ENCODE measurements at places on chromosomes 2 and 18. TPM values are rescaled to one million over a fixed set of nuclear protein-coding genes. Genes with fewer than 3 reads are reported as not detected.

FAM228A gene
- 0.24 TPM for total RNA-seq

CFAP65 gene
- 0.12 TPM for total RNA-seq

KCNG3 gene
- 0.57 TPM for total RNA-seq

ALPP gene
- 6.5 TPM for total RNA-seq

TRIM43B gene
- total RNA-seq = not detected

RABL2A gene
- total RNA-seq = 7.3 TPM

EPG5 gene
- total RNA-seq = 31.1 TPM

SLC9A4 gene
- 0.80 TPM for total RNA-seq

HOXD8 gene
- 1.3 TPM for total RNA-seq

ANKRD62 gene
- total RNA-seq = not detected

SLC11A1 gene
- 0.72 TPM for total RNA-seq

DNA sequence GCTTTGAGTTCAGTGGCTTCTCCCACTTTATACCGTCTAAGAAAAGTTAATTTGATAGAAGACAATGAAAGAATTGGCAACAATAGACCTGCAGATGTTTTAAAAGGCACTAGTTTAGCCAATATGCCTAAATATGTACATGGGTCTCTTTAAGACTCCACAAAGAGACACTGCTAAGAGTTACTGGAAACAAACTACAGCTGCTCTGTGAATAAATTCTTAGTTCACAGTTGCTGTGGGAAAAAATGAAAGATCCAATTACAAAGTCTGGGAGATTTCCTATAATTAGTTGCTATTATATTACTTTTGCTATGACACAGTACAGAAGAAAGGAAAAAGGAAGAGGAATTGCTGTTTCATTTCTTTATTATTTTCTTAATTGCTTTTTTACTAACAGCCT is 34.3 kb downstream of the SCN9A start:
- DNase-seq = no peak

- DNase-seq = no peak
Observed at GRCh38 chr2:129888461-129888860, 91.0 kb upstream of the RAB6C start.

- no peak for DNase-seq
Observed at GRCh38 chr18:75544496-75544895, 117.0 kb upstream of the SMIM21 start.

- DNase-seq = no peak
Observed at GRCh38 chr18:35905436-35905835, 67.0 kb upstream of the RMP24 start.

DNA sequence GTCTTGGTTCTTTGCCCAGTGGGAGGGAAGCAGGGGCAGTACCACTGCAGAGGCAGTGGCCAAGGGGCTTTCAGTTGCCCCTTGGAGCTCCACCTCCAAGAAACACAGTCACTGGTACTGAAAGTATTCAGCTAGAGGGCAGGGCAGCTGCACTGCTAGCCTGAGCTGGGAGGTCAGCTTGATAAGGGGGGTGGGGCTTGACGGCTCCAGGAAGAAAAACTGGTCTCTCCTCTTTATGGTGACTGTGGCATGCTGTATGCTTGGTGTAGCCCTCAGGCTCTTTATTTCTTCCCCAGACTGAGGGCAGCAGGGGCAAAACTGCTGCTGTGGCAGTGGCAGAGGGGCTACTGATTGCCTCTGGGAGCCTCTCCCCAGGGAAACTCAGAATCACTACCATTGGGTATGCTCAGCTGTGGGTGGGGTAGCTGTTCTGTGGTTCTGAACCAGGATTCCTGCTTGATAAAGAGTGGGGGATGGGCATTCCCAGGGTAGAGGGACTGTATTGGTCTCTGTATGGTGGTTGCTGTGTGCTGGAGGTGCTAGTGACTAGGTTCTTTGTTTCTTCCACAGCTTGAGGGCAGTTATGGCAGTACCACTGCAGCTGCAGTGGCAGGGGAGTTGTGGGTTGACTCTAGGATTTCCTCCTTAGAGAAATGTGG is 134.6 kb upstream of the SCN7A start:
- DNase-seq = no peak

GRCh38 chr2:196718419-196719109 is 79.0 kb downstream of the CCDC150 start:
- no peak for DNase-seq

GRCh38 chr2:143842836-143843235 is 677.1 kb downstream of the ZEB2 start:
- no peak for DNase-seq

- no peak for DNase-seq
Observed at GRCh38 chr2:84901593-84902120, 3.8 kb upstream of the TMSB10 start.

GRCh38 chr2:17628349-17629261 is 88.1 kb downstream of the VSNL1 start:
- no peak for DNase-seq

DNA sequence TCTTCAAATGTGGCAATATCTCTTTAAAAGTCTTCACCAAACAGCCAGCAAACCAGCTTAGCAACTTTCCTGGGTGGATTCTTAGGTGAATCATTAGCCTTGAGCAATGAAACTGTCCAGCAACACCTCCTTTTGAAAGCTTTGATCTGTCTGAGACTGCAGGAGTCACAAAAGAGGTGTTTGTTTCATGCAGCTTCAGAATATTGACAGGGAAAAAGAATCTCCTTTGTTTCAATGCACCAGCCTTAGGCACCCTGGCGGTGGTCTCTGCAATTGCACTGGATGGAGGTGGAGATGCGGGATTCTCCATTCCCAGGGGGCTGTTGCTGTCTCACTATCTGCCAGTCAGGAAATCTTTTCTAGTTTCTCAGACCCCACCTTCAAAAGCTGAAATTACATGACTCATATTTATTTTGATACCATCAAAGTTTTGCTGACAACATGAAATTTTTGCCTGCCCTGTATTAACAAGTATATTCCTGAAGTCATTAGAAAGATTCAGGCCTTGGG is 76.0 kb upstream of the DSG1 start:
- peak; percentile 77 for DNase-seq

- no peak for DNase-seq
Observed at GRCh38 chr2:215961981-215962380, 51.4 kb downstream of the MREG start.

- DNase-seq = peak; percentile 27
Observed at GRCh38 chr2:217325251-217325650, 465.4 kb upstream of the TNP1 start.

DNA sequence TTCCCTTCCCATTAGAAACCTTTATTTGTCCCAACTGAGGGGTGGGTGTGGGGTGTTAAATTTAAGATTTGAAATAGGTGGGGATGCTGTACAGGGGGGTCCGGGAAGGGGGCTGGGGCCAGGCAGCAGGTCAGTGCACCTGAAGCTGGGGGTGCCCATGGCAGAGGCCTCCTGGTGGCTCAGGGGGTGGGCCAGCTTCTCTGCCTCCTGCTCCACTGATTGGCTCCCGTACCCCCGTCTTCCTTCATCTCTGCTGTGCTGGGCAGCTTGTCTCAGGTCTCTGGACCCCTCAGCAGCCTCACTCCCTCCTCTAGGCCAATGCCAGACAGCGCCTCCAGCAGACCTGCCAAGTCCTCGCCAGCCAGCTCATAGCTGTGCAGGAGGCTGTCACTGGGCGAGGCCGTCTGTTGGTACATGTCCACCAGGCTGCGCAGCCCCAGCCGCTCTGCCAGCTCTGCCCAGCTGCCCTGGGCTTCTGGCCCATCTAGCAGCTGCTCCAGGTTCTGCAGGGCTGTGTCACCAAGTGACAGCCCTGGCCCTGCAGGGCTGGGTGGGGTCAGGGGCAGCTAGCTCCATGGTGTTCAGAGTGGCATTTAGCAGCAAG is 2.0 kb upstream of the ANKRD62 start:
- no peak for DNase-seq

DNA sequence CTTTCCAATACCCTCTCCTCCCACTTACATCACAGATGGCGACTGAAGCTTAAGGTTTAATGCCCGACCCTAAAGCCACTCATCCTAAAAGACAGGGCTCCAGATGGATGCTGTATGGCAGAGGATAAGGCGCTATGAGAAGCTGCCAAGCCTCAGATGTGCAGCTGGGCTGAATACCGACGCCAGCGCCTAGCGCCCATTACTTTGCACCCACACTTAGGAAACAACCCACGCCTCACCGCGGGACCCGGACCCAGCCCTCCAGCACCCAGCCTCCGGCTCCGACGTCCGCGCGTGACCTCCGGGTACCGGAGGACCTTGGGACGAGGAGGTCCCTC is 335 bp downstream of the TRAK2 start:
- no peak for DNase-seq

- DNase-seq = no peak
Observed at GRCh38 chr2:202765436-202765835, 106.1 kb downstream of the ICA1L start.

GRCh38 chr2:223896833-223897311 is 48.3 kb downstream of the WDFY1 start:
- no peak for DNase-seq

GRCh38 chr2:191977754-191978153 is 130.9 kb upstream of the CAVIN2 start:
- DNase-seq = no peak
